NCI-H510A treated with DMSO at 0.1 percent for 48 hours (cell line): ENCODE measurements at places on chromosomes 3 and 15.

- DNase-seq, result no peak
Observed at GRCh38 chr3:183924956-183925355, 40.3 kb upstream of the PARL start.

DNA sequence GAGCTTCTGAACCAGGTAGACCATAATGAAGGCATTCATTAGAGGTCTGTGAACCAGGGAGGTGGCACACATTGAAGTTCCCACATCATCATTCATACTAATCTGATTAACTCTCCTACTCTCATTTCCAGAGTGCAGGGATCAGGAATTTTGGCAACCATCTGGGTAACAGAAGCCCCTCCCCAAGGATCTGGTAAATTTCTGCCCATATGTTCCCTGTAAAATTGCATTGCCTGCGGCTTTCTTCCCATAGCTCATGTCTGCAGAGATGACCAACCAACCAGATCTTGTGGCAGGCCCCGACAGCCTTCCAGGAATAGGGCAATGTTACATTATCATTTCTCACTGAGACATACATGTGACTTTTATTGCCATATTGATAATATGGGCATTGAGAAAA, 111.4 kb upstream of the CHL1 start:
- DNase-seq, result no peak

DNA sequence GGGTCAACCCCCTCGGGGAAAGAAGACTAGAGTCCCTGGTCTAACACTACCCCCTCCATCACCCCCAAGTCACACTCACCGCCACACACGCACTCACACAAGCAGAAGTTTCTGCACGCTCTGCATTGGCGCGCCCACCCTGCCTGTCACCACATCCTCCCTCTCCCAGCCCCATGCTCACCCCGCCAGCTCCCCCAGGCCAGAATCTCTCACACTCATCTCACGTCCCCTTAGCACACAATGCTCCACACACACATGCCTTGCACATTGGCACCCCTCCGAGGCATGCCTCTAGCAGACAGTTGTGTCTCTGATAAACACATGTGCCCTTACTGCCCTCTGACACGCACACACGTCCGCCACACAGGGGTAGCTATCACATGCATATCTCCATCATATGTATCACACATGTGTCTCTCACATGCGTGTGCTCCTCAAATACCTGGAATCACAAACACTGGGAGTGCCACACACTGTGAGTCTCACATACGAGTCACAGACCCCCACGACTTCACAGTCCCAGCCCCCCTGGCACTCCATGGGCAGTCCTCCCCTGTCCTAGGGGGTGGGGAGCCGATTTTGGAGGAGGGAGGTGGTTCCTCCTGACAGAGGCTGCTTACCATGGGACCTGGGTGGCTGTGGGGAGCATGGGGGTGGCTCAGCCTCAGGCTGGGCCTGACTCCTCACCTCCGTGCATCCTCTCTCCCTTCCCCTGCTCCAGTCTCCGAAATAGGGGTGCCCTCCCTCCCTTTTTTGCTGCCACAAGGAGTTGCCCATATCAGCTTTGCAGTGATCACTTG, 898 bp downstream of the FBLN2 start:
- no peak for DNase-seq

DNA sequence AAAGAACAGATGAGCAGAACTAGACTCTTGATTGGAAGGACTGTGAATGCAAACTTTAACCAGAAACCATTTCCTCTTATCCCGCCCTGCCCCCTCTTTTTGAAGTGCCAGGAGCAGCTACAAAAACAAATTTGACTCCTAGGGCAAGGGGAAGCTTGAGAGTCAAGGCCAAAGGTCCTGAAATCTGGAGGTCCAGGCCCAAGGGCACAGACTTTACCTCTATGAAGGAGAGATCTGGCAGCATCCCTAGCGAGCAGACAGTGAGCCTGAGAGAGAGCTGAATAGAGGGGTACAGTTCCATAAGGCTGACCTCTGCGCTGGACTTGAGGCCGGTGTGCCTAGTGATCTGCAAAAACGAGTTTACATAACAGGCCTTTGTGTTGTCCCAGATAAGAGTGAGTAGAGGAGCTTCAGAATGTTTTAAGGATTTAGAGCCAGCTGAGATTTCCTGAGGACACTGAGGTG, 5.1 kb downstream of the RAB43 start:
- peak; percentile 12 for DNase-seq

DNA sequence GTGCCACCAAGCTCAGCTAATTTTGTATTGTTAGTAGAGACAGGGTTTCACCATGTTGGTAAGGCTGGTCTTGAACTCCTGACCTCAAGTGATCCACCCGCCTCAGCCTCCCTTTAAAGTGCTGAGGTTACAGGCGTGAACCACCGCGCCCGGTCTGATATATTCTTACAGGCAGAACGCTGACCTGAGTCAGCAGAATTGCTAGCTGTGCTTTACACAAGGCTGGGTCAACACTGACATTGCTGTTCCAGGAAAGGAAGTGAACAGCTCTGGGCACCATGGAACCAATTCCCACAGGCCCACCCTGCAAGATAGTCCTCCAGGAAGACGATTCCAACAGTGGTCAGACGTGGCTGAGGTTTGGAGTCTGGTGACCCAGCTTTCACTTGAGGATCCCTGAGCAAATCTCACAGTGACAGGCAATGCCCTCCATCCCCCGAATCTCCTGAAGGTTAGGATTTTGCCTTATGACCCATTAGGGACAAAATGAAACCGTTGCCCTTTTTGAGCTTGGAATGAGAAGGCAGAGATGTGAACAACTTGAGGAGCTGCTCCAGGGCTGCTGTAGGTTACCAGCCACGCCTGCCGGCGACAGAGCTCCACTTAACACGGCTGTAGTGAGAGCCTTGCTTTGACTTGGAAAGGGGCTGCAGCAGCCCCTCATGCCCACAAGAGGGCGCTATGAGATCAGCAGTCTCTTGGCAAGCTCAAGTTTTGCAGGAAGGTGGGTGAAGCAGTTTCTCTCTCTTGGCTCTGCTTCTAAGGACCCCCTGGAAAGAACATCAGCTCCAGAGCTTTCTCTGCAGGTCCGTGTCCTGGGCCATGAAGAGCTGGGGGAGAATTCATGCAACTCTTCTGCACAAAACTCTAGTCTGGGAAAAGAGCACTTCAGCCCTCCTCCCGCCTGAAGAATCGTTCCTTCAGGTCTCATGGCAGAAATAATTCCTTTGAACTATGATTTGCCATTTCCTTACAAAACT, 74.1 kb downstream of the SENP2 start:
- peak; percentile 83 for DNase-seq

- no peak for DNase-seq
Observed at GRCh38 chr3:112486811-112487505, 12.3 kb downstream of the BTLA start.

DNA sequence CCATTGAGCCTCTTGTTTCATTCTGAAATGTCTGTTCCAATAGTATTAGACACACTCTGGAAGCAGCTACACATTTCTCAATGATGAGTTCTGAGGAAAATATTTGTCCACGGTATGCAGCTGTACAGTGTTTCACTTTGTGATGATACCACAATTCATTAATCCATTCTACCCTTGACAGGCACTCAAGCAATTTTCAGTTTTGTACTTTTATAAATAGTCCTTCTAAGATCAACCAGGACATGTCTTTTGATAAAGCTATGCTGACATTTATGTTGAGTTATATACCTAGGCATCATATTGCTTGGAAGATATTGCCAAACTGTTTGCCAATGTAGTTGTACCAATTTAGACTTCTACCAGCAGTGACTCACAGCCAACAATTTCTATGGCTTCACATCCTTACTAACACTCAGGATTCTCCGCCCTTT, 165.1 kb upstream of the COL8A1 start:
- DNase-seq, result no peak

DNA sequence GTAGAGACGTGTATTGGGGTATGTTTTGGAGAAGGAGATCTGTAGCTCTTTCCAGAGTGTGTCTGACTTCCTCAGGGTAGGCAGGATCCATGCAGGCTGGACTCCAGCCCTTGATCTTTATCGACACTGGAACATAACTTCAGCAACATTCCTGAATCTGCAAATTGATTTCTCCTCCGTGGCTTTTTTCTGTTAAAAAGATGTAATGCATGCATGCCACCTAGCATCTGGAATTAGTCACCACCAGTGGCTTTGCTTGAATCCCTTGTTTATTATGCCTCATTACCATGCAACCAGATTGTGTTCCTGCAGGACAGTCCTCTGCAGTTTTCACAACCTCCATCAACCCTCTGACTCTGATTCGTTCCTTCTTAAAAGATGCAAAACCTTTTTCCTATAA, 86.1 kb downstream of the CCNL1 start:
- DNase-seq, result no peak

GRCh38 chr3:188635258-188636042, 481.5 kb downstream of the LPP start:
- peak; percentile 7 for DNase-seq

DNA sequence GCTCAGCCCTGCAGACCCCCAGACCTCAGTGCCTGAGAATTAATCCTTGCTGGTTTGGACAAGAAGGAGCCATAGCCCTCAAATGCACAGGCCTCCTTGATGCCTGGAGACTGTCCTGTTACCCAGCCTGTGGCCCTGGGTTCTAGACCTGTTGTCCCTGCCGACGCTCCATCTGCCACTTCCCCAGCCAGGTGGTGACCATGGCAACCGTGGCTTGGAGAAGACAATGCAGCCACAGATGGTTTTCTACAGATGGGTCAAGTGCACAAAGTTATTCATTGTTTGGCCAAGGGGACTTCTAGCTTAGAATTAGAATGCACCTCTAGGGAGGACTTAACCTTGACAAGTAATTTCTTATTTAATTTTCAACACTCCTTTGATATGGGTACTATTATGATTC, 297.1 kb downstream of the UACA start:
- DNase-seq, result no peak

- DNase-seq, result no peak
Observed at GRCh38 chr3:38588995-38589937, 60.2 kb downstream of the SCN5A start.

DNA sequence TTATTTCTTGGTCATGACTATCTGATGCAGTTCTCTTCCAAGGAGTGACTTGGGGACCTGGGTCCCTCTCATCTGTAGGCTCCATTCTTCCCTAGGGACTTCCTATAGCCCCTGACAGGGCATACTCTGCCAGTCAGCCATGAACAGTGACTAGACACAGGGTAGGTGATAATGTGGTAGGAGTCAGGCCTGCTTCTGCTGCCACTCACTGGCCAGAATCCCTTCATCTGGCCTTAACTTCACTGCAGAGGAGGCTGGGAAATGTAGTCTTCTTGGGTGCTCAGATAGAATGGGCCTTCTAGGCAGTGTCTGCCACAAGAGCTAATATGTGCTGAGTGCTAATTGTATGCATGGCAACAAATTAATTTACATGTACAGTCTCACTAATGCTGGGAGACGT, 84.5 kb downstream of the CACNA2D3 start:
- no peak for DNase-seq

DNA sequence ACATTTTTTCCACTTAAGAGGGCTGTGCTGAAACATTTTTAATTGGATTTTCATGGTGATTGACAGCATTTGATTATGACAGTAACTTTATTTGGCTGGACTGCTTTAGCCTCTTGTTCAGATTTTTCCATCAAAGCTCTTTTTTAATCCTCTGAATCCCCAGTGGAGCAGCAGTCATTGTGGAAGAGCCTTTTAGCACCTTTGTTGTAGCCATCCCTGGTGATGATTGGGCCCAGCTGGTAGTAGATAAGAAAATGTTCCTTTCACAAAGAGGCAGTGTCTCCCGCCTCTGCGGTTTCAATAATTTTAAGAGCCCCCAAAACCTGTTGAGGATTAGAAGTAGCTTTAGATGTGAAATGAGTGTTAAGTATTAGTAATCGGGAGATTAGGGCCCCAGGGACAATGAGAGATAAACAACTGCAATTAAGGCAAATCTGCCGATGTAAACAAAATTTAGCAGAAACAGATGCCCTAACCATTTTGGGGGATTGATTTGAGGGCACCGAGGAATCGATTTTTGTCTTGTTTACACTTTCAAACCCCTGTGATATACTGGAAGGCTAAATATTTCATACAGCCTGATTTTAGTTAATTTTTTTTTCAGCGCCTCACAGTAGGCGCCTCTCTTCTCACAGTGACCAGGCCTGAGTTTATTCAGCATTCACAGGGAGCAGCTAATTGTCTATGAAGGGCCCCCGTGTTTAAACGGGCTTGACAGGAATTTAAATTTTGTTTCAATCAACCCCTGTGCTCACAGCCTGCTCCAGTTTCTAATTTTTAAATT, 43.2 kb upstream of the SKOR1 start:
- DNase-seq, result no peak

DNA sequence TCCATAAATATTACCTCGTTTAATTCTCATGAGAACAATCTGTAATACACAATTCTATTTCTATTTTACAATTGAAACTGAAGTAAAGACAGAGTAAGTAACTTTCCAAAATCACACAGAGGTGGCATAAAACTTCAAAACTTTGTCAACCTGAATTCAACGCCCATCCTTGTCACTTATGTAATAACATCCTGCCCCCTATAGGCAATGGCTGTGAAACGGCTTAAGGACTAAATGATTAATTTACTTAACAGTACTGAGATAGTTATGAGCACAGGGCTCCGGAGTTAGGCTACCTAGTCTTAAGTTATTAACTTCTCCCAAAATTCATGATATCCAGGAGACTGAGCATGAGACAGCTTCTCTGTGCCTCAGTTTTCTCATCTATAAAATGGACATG, 293.1 kb upstream of the CHRM5 start:
- no peak for DNase-seq

DNA sequence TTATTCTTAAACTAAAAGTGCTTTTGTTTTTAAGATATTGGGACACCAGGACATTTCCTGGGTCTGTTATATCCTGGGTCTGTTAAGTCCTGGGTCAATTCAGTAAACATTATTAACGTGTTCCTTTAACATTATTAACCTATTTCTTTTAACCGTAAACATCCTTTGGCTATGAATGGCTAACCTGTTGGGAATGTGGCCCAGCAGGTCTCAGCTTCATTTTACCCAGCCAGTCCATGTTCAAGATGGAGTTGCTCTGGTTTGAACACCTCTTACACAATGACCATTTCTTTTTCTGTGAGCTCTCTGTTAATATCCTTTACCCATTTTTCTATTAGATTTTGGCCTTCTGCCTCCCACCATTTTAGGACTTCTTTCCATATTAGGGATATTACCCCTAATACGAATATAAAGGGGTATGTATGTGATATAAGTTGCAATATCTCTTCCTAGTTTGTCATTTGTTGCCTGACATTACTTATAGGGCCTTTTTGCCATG, 88.9 kb upstream of the NEDD4 start:
- DNase-seq, result no peak
